ENCODE measurements at places on chromosomes 4 and X. TPM values are rescaled to one million over a fixed set of nuclear protein-coding genes. Genes with fewer than 3 reads are reported as not detected.

- H3K27me3 ChIP-seq, result no peaks in the 10 kb centered on the region
- no peaks in the 10 kb centered on the region for H3K4me1 ChIP-seq
- H3K36me3 ChIP-seq, result no peaks in the 10 kb centered on the region
Measured at GRCh38 chr4:47374477-47374876, 89.0 kb downstream of the COMMD8 start.

- no peak overlapping the region for H3K27ac ChIP-seq
- no peaks in the 10 kb centered on the region for H3K4me1 ChIP-seq
- H3K36me3 ChIP-seq, result no peaks in the 10 kb centered on the region
Measured at GRCh38 chrX:25810202-25810601, 327.9 kb upstream of the MAGEB18 start.

DNA sequence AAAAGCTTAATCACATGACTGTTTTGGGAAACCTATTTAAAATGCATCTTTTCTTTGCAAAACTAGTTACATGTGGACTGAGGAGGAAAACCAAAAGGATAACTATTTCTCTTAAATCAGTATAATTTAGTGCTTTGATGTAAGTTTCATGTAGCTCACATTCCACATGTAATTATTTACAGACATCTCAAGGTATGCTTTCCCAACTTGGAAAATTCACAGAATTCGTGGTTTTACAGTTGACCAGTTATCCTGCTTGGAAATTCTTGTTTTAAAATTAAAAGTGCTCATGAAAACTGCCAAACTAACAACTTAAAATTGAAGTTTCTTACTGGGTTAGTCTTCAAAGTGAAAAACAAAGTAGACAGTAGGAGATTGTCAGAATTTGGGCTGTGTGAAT, 52.4 kb downstream of the EDNRA start:
- no peaks in the 10 kb centered on the region for H3K4me1 ChIP-seq
- H3K27me3 ChIP-seq, result no peaks in the 10 kb centered on the region
- no peak for DNase-seq

DNA sequence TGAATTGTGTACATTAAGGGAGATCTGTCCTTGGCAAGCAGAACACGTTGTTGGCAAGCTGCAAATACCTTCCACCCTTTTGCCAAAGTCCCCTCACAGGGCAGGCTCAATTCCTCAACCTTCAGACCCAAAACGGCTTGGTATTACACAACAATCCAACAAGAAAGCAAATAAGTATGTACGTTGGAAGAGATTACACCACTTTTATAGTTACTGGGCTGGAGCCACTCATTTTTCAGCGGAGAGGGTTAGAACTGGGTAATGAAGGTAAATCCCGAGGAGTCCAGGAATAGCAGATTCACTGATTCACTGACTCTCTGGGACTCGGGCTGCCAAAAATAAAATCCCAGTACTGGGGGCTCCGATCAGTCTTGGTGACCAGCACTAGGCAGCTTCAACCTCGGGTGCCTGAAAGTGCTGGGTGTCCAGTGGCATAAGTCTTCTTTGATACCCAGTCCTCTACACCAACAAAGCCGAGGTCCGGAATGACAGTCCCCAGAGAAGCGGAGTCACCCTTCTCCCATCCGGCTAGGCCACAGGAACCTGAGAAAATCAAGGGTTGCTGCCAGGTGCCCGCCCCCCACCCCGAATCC, 587 bp downstream of the TIMM8A start:
- no peaks in the 10 kb centered on the region for H3K36me3 ChIP-seq
- no peak for DNase-seq
- H3K4me3 ChIP-seq, result peak overlapping the region; percentile 67
- H3K27me3 ChIP-seq, result no peaks in the 10 kb centered on the region
- H3K4me1 ChIP-seq, result no peaks in the 10 kb centered on the region
- H3K27ac ChIP-seq, result peak overlapping the region; percentile 81

GRCh38 chr4:156313497-156313896, 359.8 kb upstream of the CTSO start:
- no peak overlapping the region for H3K4me3 ChIP-seq
- H3K36me3 ChIP-seq, result no peaks in the 10 kb centered on the region
- DNase-seq, result no peak
- no peaks in the 10 kb centered on the region for H3K27me3 ChIP-seq

DNA sequence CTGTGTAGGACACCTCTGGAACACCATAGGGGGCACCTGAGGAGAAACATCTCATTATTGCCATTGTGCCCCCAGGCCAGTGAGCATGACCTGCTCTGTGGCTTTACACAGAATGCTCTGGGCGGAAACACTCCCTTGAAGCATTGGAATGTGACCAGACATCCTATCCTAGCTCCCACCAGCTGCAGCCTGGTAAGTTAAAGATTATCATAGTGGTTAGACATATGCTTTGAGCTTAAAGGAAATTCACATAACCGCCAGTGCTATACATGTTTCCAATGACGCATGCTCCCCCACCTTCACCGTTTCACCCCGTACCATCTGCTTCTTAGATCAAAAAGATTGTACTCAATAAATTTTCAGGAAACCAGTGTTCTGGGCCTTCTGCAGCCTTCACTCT, 217.7 kb upstream of the CENPE start:
- no peaks in the 10 kb centered on the region for H3K4me1 ChIP-seq
- no peak overlapping the region for H3K4me3 ChIP-seq
- DNase-seq, result no peak
- no peaks in the 10 kb centered on the region for H3K36me3 ChIP-seq

- H3K4me1 ChIP-seq, result peaks cover 7% of the 10 kb centered on the region
- no peaks in the 10 kb centered on the region for H3K27me3 ChIP-seq
- no peaks in the 10 kb centered on the region for H3K36me3 ChIP-seq
- DNase-seq, result peak; percentile 77
- peak overlapping the region; percentile 87 for H3K27ac ChIP-seq
Measured at GRCh38 chrX:74293343-74293946, 10.5 kb upstream of the ZCCHC13 start.

GRCh38 chr4:155578726-155579370, 87.8 kb upstream of the GUCY1A1 start:
- no peak overlapping the region for H3K27ac ChIP-seq
- no peaks in the 10 kb centered on the region for H3K36me3 ChIP-seq
- H3K4me1 ChIP-seq, result peaks cover 11% of the 10 kb centered on the region
- no peaks in the 10 kb centered on the region for H3K27me3 ChIP-seq

DNA sequence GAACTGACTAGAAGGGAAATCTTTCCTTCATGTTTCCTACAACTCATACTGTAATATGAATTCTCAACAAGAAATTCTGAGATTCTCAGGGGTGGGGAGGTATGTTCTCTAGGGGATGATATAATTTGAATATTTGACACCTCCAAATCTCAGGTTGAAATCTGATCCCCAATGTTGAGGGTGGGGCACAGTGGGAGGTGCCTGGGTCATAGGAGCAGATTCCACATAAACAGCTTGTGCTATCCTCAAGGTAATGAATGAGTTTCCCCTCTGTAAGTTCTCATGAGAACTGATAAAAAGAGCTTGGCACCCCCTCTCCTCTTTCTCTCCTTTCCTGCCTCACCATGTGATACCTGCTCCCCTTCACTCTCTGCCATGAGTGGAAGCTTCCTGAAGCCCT, 21.5 kb downstream of the FBXW7 start:
- DNase-seq, result no peak
- H3K27ac ChIP-seq, result no peak overlapping the region
- no peak overlapping the region for H3K4me3 ChIP-seq
- no peaks in the 10 kb centered on the region for H3K27me3 ChIP-seq
- H3K36me3 ChIP-seq, result no peaks in the 10 kb centered on the region
- H3K4me1 ChIP-seq, result peaks cover 15% of the 10 kb centered on the region

- H3K27me3 ChIP-seq, result no peaks in the 10 kb centered on the region
- H3K27ac ChIP-seq, result no peak overlapping the region
- no peaks in the 10 kb centered on the region for H3K36me3 ChIP-seq
- H3K4me3 ChIP-seq, result no peak overlapping the region
- DNase-seq, result peak; percentile 45
Measured at GRCh38 chrX:19725641-19726040, 161.8 kb downstream of the SH3KBP1 start.

DNA sequence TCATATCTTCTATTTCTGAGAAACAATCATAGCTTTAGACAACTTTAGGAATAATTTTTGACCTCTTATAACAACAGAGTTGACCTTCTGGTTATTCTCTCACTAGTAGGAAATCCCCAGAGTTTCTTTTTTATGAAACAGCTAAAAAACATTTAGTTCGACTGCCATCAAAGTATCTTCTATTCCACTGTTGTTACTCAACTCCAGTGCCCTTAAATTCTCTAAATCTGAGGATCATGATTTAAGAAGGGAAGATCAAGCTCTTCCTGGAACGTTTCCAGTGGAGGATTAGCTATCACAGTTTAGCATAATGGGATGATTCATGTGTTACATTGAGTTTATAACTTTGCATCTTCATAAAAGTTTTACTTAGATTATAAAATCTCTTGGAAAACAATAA, 134.9 kb upstream of the VEGFC start:
- no peak overlapping the region for H3K4me3 ChIP-seq
- DNase-seq, result no peak
- H3K27me3 ChIP-seq, result no peaks in the 10 kb centered on the region

DNA sequence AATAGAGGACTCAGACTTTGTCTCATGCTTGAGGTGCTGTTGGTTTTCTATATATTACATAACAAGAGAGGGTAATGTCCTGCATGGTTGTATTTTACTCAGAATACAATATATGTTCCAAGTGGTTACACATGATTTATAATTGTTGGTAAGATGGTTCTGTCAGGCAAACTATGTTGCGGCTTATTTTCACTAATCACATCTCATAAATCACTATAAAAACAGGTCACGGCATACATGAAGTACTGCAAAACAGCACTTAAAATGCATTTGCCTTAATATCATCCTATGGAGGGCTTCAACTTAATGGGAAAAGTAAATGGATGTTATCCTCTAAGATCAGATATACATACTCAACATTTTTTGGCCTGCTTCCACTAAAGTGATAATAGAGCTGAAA, 246.0 kb upstream of the ARSJ start:
- DNase-seq, result no peak
- H3K4me3 ChIP-seq, result no peak overlapping the region
- H3K4me1 ChIP-seq, result no peaks in the 10 kb centered on the region
- no peaks in the 10 kb centered on the region for H3K36me3 ChIP-seq

Gene RNF150
- 3.3 TPM for total RNA-seq

Gene KLF8
- total RNA-seq, result 17.7 TPM

Gene RELL1
- 33.5 TPM for total RNA-seq

Gene CYSLTR1
- total RNA-seq, result 10.5 TPM

Gene FHDC1
- total RNA-seq, result 21.9 TPM

Gene POLN
- total RNA-seq, result 2.2 TPM

Gene COX7B2
- not detected for total RNA-seq

Gene FGB
- total RNA-seq, result 0.95 TPM

Data from lower lobe of right lung (tissue), 2 donors.